ENCODE measurements at places on chromosomes 7 and 10.

- no peak for DNase-seq
Measured at GRCh38 chr7:11507929-11508328, 324.1 kb downstream of the THSD7A start.

GRCh38 chr10:2038036-2038435 is 300.7 kb upstream of the ADARB2 start:
- no peak for DNase-seq

DNA sequence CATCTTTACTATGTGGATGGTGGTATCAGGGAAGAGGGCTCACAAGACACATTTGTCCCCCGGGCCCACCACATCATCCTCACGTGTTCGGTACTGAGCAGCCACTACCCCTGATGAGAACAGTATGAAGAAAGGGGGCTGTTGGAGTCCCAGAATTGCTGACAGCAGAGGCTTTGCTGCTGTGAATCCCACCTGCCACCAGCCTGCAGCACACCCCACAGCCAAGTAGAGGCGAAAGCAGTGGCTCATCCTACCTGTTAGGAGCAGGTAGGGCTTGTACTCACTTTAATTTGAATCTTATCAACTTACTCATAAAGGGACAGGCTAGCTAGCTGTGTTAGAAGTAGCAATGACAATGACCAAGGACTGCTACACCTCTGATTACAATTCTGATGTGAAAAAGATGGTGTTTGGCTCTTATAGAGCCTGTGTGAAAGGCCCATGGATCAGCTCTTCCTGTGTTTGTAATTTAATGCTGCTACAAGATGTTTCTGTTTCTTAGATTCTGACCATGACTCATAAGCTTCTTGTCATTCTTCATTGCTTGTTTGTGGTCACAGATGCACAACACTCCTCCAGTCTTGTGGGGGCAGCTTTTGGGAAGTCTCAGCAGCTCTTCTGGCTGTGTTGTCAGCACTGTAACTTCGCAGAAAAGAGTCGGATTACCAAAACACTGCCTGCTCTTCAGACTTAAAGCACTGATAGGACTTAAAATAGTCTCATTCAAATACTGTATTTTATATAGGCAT is 9.1 kb upstream of the CSGALNACT2 start:
- DNase-seq: no peak

DNA sequence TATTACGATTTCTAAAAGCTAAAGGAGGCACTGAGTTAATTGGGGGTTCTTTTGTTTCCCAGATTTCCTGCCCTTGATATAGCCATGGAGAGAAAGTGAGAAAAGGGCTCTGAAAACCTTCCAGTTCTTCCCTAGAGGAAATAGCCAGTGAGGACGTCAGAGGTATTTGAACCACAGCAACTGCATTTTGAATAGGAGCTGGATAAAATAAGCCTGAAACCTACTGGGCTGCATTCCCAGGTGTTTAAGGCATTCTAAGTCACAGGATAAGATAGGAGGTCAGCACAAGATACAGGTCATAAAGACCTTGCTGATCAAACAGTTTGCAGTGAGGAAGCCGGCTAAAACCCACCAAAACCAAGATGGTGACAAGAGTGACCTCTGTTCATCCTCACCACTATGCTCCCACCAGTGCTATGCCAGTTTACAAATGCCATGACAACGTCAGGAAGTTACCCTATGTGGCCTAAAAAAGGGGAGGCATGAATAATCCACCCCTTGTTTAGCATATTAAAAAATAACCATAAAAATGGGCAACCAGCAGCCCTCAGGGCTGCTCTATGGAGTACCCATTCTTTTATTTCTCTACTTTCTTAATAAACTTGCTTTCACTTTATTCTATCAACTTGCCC is 85.1 kb upstream of the FRMD4A start:
- no peak for DNase-seq

- no peak for DNase-seq
Measured at GRCh38 chr10:11334436-11334835, 277.0 kb downstream of the USP6NL start.

- DNase-seq: no peak
Measured at GRCh38 chr10:52703451-52703850, 69.1 kb downstream of the MBL2 start.

DNA sequence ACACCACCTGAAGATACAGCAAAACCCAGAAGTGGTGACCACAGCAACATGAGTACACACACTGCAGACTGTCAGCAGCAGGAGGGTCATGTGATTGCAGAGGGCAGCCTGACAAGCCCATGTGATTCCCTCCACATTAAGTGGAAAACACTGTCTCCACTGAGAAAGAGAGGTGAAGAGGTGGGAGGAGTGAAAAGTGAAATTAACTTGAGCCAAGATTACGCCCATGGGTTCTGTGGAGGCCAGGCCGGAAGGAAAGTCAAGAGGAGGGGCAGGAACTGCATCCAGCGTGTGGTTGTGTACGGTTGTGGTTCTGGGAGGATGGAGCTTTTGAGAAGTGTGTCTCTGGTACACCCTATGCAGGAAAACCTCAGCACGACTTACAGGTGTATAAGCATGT is 138.5 kb downstream of the PLXNA4 start:
- DNase-seq: no peak

DNA sequence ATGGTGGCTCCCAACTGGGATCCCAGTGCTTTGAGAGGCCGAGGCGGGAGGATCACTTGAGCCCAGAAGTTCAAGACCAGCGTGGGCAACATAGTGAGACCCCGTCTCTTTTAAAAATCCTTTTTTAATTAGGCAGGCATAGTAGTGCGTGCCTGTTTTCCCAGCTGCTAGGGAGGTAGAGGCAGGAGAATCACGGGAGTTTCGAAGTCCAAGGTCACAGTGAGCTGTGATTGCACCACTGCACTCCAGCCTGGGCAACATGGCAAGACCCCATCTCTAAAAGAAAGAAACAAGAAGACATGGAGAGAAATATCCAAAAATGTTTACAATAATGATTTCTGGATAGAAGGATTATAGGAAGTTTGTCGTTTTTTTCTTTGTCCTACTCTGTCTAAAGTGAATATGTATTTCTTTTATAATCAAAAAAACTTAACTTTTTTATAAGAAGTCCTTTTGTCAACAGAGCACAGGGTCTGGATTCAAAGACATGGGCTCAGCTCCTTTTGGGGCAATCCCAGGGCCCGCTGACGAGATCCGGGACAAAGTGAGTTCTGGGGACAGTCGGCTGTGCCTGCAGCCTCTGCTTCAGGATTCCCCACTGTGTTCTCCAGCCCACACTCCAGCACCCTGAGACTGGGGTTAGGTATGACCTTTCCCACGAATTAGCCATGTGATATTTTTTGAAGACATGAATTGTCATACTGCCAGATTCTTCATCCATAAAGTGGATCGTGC is 45.6 kb downstream of the PDGFA start:
- DNase-seq: no peak

GRCh38 chr7:35792873-35793489 is 7.9 kb upstream of the SEPTIN7 start:
- DNase-seq: no peak

DNA sequence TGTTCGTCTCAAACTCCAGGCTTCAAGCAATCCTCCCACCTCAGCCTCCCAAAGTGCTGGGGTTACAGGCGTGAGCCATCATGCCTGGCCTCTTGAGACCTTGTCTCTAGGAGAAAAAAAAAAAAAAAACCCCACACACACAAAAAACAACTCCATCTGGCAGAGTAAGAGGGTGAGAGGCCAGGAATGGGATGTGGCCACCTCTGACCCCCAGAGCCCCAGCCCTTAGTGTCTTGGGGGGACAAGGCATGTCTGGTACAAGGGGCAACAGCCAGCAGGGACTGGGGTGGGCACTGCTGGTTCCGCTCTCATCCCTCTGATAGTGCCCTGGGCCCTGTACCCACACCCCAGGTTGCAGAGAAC is 15.6 kb upstream of the TNRC18 start:
- no peak for DNase-seq

DNA sequence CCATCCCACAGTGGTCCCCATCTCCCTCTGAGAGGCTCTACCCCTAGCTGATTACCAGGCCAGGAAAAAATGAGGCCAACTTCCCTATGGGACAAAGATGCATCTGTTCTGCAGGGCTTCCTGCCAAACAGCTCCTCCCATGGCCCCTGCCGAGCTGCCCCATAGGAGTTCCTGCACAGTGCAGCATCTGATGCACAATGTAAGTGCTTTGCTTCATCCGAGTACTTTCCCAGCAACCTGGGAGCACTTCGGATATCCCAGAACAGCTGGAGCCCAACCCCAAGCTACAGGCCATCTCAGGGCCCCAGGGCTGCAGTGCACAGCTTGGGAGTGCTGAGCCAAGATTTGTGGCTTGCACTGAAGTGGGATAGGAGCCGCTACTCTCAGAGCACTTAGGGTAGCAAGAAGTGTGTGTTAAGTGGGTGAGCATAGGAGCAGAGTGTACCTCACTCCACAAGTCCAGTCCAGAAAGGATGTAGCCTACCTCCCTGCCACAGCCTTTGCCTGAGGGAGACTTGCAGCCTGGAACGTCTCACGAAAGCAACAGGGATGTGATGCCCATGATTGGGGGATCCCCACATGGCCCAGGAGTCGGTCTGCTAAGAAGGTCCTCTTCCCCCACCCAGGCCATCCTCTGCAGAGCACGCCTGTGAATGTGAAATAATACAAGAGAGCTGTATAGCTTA is 209.6 kb upstream of the VWC2 start:
- no peak for DNase-seq

DNA sequence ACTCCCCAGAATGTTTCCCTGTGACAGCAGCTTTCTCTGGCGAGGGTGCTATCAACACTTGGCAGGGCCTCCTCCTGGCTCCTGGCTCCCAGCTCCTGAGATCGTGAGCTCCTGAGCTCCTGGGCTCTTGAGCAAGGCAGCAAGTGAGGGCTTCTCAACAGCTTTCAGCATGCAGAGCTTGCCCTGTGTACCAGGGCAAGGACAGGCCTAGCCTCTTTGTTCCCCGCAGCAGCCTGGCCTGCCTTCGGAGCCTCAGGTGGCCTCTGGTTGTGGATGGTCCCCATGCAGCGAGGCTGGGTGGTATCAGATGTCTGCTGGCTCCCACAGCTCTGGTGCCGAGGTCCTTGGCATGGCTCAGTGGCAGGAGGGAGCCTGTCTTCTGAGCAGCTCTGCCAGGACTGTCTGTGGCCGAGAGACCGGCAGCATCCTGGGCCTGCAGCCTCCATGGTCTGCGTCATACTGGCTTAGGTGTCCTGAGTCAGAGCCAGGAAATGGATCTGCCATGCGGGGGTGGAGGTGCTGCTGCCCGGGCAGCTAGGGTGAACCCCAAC is 44.2 kb downstream of the ZMIZ1 start:
- DNase-seq: no peak

- DNase-seq: no peak
Measured at GRCh38 chr7:142797391-142798377, 26.9 kb downstream of the PRSS2 start.

DNA sequence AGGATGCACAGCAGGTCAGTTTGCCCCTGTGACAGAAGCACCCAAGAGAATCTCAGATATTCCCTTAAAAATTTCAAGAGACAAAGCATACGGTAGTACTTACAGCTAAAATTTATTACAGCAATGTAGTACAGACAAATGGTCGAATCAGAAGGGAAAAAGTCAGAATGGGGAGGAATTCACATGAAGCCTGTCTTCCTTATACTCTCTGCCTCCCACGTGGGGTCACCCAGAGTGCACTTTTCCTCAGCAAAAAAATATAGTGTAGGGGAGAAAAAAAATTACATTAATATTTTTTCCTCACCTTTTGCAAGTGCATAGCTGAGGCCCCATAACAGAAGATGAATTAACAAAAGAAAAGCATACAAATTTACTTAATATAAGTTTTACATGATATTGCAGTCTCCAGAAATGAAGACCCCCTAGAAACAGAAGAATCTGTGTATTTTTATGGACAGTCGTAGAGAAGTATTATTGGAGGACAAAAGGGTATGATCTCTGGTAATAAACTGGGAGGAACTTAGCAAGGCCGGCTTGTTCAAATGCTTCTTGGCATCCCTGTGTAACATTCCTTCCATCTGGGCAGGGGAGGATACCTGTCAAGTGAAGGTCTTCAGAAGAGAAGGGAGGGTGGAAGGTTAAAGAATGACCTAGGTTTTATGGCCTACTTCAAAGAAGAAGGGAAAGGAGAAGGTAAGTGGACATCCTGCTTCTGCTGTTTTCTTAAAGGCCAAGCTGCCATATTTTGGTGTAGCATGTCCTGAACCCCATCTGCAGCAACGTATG is 270.6 kb upstream of the MAGI2 start:
- no peak for DNase-seq

DNA sequence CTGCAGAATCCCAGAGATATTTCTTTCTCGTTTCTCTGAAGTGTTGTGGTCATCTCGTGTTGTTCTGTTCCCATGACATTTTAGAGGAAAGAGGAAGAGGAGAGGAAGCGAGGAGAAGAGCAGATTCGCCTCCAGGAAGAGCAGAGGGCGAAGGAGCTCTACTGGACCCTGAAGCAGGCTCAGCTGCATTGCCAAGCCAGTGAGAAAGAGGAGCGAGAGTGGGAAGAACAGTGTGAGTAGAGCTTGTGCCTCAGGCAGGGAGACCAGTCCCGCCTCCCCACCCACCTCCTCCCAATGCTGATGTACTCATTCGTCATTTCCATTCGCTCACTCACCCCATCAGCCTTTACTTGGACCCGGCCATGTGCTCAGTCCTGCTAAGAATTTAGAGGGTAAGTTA is 50.8 kb downstream of the SH2D4B start:
- DNase-seq: no peak

DNA sequence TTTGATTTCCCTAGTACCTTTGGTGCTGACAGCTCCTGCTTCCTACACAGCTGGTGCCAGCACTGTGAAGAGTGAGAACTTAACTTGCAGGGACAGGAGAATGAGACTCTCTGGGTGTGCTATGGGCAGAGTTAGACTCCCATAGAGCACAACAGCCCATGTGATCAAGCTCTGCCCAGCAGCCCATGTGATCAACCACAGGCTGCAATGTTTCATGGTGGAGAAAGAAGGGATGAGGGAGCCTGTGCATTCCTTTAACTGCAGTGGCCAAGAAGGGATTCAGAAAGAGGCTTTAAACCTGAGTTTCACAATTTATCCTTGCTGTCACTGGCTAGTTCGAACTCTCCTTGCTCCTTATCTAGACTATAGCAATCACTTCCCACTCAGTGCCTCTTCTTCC is 10.0 kb upstream of the MEST start:
- no peak for DNase-seq

DNA sequence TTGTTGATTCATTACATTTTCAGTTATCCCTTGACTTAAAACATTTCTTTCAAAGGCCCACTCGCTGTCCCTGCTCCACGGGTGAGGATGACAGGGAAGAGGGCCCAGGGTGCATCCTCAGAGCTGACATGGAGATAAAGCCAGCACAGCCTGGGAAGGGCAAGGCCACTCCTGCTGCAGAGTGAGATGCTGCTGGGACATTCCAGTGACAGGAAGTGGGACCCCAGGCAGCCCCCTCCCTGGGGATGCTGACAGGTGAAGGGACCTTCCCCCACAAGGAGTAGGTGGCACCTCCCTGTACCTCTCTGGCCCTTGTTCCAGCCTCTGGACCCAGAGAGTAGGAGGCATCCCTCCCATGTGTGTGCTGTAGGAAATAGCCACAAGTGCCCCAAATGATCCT is 97.8 kb upstream of the DDC start:
- DNase-seq: no peak

- no peak for DNase-seq
Measured at GRCh38 chr7:120108376-120108775, 164.6 kb upstream of the KCND2 start.
